Stimulated activated CD8-positive, alpha-beta memory T cell treated with anti-CD3 and anti-CD28 coated beads, Interleukin-12 subunit alpha, Interleukin-12 subunit beta, amount 100 ng/mL, for 4 hours (primary cell): ENCODE measurements at places on chromosomes 2 and 18.

DNA sequence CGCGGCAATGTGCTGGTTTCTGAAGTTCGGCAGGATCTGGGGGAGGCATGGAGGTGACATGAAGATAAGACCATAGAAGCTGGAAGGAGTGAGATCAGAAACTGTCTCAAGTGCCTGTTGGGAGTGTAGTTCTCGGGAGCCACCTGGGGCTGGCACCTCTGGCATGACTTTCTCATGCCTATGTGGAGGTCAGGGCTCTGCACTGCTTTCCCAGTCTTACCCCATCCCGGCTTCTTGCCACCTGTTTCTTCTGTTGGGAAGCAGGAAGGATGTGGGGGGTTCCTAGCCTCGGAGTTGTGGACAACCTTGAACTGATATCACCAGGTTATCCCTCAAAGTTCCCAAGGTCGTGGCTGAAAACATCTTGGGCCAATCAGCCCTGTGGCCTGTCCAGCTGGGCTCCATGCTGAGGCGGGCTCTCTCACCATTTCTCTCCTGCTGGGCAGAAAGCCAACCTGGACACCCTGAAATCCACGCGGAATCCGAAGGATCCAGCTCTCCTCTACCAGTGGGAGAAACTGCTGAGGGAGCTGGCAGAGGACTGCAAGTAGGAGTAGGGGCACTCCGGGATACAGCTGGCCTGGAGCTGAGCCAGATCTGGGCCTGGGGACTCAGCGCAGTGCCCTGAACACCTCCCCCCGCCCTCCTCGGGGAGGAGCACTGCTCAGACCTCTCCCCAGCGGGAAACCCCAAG is 42.5 kb downstream of the FER1L5 start:
- DNase-seq = no peak

- DNase-seq = no peak
Measured at GRCh38 chr2:129760669-129761068, 218.8 kb upstream of the RAB6C start.

DNA sequence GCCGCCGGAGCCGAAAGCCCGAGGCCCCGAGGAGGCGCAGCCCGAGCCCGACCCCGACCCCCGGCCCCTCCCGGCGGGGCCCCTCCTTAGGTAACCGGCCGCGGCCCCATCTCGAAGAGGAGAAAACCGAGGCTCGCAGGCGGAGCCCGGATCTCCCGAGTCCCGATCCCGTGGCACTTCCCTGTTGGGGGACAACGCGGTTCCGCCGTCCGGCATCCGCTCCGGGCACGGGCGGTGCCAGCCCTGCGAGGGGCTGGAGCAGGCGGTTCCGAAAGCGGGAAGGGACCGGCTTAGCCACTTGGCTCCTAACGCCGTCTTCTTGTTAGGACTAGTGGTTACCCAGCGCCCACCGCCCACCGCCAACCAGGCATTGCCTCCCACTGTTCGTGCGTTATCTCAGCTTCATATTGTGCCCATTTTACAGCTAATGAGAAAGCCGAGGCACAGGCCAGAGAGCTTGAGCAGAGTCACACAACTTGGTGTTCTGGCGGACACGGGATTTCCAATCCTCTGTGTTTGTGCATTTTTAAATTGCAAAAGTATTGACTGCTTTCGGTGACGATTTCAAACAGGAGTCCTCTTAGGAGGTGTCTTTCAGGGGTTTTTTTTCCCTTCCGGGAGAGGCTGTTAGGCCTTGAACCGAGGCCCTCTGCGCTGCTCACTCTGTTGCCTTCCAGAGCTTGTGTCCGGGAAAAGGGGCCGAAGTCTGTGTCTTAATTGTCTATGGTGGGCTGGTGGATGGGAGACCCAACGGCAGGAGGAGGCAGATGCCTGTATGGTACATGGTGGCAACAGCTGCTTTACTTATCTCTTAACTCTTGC is 562 bp downstream of the CENPA start:
- DNase-seq = no peak

- no peak for DNase-seq
Measured at GRCh38 chr2:141641462-141641861, 489.4 kb downstream of the LRP1B start.

DNA sequence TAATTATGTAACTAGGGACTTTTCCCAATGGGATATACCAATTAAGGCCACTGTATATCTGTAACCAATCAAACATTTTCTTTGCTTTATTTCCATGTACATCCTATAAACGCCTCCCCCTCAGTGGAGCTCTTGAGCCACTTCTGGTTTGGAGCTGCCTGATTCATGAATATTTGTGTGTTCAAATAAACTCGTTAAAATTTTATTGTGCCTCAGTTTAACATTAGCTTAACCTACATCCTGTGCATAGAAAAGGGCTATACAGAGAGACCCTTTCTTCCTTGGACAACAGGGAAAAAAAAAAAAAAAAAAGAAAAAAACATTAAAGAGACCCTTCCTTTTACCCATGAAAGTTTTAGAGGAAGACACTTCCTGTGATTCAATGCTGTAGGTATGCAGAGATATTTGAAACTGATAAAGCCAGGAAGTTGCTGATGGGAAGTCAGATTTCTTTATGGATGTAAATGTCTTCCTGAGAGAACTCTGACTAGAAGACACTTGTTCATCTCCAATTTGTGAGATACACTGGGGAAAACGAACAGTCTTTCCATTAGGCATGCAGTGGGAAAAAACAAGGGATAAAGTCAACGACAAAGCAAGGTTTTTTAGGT is 614.6 kb upstream of the SOX11 start:
- DNase-seq = no peak

DNA sequence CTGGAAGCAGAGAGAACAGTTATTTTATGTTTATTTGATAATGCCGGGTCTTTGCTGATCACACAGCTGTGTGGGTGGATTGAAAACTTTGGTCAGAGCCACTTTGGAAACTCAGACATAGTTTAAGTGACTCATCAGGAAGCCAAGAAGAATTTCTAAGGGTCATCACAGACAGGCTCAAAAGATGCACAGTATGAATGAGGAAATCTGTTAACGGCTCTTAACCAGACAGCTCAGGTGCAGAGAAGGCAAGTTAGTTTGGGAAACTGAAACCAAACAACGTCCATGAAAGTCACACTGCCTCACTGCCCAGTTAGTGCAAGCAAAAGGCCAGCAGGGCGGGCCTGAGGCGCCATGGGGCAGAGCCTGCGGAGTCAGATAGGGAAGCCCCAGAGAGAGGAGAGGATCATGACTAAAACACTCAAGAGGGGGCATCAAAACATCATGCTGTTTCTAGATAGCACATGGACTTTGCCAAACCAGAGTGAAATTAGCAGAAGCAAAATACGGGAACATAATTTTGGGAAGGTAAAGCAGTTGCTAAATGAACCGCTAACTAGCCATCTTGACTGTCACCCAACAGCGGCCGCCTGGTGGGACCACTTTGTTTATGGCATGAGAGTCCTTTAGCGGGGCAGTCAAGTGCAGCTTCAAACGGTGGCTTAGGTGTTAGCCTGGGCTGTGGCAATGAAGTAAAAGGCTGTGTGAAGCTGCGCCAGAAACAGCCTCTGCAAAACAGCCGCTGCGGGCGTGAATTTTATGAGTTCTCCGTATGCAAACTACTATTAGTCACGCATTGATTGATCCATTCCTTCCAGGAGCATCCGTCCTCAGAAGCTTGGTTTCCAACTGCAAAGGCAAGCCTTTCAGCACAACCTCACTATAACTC is 101.2 kb downstream of the KCTD18 start:
- DNase-seq = no peak

GRCh38 chr18:75362435-75362834 is 65.1 kb downstream of the SMIM21 start:
- DNase-seq = no peak

GRCh38 chr2:221397187-221397586 is 174.9 kb downstream of the EPHA4 start:
- no peak for DNase-seq

DNA sequence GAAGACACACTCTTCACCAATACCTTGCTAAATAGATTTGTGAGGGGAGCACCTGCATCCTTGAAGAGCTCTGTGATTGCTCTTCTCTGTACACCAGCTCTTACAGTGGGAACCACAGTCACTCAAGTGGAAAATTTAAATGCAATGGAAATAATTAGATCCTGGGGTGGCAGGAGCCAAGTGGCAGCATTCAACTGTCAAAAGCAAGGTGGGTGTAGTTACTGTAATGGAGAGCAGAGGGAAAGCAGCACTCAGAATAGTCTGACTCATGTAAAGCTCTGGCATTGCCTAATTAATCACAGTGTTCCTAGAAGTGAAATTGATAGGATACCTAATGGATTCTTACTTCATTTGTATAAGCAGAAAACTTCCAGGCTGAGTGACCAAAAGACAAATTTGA is 245.8 kb downstream of the KCNE4 start:
- no peak for DNase-seq

DNA sequence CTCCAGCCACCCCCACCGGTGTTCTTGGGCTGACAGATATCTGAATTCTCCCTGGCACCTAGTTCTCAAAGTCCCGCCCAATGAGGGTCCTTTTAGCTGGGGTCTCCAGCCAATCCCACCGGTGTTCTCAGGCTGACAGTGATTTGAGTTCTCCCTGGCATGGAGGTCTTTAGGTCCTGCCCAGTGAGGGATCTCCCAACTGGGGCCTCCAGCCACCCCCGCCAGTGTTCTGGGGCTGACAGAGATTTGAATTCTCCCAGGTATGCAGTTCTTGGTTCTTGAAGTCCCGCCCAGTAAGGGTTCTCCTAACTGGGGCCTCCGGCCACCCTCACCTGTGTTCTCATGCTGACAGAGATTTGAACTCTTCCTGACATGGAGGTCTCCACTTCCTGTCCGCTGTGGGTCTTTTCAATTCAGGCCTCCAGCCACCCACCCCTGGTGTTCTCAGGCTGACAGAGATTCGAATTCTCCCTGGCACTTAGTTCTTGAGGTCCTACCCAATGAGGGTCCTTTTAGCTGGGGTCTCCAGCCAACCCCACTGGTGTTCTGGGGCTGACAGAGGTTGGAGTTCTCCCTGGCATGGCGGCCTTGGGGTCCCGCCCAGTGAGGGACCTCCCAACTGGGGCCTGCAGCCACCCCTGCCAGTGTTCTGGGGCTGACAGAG is 154.6 kb downstream of the ANKRD36 start:
- no peak for DNase-seq

- DNase-seq = no peak
Measured at GRCh38 chr2:23944527-23944926, 4.3 kb downstream of the UBXN2A start.

DNA sequence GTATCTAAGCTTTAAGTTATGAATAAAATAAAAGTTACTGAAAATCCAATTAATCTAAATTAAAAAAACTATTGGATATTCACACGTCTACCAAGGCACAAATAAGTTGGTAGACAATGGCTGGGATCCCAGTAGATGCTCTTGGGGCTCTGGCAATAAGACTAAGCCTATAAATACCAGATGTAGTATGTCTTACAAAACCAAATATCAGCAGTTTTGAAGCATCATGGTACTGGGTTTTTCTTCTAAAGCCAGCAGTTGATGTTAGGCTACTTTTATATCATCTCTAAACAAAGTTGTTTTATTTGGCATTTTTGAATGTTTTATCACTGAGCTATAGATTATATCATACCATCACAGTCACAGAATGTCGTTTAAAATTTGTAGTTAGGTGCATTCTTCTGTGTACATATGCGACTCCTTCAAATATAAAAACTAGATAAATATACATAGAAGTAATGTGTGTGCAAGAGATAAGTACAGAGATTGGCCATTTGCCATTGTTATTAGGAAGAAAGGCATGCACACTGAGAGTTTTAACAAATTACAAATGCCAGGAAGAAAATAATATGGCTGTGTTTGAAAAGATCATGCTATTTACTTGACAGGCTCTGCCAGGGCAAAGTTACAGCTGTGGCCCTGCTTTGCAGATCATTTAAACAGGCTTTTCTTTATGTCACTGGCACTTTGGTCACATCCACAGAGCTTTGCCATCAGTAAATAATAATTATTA is 21.6 kb upstream of the TMEM17 start:
- no peak for DNase-seq

GRCh38 chr2:160932960-160933359 is 227.3 kb upstream of the TANK start:
- DNase-seq = no peak

DNA sequence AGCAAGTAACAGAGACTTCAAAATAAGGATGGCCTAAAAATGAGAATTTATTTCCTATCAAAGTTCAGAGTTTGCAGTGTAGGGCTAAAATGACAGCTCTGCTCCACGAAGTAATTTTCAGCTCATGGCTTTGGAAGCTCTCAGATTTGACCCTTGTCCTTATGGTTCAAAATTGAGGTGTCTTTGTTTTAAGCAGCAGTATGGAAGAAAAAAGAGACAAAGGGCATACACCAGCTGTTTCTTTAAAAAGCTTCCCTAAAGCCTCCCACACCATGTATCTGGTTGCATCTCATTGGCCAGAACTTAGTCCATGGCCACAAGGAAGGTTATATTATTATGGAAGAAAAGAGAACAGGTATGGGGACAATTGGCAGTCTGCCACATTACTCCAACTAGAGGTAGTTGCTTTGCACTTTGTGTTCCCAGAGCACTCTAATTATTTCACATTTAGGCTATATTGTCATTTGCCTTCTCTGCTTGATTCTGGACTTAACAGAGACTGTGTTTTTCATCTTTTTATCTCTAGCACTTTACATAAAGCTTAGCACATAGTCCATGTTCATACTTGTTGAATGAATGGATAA is 180.4 kb downstream of the MCFD2 start:
- DNase-seq = no peak

GRCh38 chr18:77096936-77097886 is 35.4 kb downstream of the MBP start:
- DNase-seq = no peak

DNA sequence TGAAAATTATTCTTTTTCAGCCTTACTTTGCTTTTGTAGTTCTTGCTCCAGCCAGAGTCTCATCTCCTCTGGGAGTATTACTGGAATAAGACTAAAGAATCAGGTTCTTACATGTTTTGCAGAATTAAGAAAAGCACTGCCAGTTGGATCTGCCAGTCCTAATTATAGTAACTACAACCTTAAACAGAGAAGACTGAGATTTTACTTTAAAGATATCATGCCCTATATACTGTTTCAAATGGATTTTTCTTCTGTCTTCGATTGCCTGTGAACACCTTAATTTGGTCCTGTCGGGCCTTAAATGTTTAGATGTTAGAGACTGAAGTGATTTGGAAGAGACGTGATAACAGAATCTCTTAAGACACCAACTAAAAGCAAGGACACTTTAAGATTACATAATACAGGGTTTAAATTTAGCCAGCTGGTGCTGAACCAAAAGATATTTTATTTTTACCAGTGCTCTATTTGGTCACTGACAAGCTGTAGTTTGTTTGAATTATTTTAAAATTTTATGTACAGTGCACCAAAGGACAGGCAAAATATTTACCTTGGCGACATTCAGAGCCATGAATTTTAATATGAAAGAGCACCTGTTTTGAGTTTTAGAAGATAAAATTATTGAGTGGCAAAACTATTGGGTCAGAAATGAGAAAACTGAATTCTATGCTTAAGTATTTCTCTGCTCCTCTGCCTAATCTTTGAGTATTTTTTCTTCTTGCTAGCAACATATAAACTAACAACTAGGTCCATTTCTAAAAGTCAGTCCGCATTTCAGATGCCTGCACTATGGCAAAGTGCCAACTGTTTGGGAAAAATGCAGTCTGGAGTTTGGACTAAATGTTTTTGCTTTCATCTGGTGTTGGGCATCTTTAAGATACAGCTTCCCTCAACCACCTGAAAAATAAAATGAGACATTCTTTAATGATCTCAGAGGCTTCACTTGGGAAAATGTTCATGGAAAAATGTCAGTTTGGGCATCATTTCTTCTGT is 300.0 kb downstream of the XIRP2 start:
- DNase-seq = no peak
